ENCODE measurements at places on chromosomes 5 and 9.
A peak's percentile ranks its signal among the peaks of the same experiment; 100 is the strongest.

DNA sequence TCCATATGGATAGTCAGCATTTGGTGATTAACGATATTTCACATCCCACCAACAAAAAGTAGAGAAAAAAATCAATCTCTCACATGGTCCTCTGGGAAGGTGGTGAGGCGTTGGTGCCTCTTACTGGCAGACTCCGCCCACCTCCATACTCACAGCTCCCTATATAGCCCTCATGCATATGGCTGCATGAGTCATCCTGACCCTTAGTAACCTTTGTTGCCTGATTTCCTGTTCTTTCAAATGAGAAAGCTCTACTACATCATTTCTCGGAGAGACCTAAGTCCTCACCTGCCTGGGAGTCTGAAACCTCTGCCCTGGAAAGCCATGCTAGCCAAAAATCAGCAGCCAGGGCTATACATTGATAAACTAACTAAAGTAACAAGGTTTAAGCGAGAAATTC, 33.3 kb upstream of the ABCA1 start:
- peak; percentile 57 for DNase-seq

DNA sequence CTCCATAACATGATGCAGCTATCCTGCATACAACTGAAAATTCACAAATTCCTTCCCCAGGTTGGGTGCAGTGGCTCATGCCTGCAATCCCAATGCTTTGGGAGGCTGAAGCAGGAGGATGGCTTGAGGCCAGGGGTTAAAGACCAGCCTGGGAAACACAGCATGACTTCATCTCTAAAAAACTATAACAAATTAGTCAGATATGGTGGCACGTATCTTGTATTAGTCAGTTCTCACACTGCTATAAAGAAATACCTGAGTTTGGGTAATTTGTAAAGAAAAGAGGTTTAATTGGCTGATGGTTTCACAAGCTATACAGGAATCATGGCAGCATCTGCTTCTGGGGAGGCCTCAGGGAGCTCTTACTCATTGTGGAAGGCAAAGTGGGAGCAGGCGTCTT, 56.4 kb upstream of the DAPK1 start:
- DNase-seq, result no peak

DNA sequence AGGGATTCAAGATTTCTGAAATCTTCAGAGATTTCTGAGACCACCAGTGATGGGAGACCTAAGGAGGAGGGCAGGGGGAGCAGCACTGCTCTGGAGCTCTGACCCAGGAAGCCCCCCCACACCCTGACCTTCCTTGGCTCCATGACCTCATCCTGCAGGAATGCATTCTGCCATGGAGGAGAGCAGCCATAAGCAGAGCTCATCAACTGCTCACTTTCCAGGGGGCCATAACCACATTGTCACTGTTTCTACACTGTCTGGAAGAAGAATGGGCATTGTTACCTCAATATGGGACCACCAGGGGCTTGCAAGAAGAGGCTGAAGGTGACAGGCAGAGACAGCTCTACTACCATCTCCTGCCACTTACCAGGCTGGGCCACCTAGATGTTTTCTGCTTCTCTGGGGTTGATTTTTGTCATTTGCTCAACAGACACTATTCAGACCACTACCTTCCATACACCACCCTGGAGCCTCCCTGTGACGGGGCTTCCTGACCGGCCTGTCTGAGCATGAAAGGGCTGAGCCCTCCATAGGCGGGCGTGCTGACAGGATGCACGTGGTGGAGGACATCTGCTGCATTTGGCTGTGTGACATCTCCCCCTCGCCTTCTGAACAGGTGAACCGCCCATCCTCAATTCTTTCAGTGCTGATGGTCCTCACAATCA, 2.3 kb upstream of the TSC1 start:
- DNase-seq, result no peak

GRCh38 chr9:115164511-115164974, 46.6 kb upstream of the TNC start:
- no peak for DNase-seq

GRCh38 chr9:4139196-4139595, 160.7 kb downstream of the GLIS3 start:
- DNase-seq, result no peak

DNA sequence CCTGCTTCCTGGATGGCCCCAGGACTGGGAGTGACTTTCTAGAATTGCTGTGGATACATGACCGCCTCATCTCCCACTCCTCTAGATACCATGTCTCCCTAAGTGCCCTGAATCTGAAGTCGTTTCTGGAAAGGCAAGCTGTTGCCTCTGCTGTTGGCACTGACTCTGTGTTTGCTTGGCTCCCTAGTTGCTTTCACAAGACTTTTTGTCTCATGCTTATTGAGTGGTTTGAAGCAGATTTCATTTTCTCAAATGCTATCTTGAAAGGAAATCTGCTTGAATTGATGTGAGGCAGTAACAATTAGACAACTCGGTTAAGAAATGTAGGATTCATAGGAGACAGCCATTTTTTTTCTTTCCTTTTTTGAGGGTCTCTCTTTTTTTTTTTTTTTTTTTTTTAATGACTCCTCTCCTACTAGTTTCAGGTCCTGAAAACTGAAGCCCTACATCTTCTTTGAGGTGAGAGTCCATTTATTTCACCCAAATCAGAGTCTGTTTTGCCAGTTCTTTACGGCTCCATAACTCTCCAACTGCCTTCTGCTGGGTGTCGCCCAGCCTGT, 65.9 kb downstream of the PRDM6 start:
- DNase-seq, result no peak

DNA sequence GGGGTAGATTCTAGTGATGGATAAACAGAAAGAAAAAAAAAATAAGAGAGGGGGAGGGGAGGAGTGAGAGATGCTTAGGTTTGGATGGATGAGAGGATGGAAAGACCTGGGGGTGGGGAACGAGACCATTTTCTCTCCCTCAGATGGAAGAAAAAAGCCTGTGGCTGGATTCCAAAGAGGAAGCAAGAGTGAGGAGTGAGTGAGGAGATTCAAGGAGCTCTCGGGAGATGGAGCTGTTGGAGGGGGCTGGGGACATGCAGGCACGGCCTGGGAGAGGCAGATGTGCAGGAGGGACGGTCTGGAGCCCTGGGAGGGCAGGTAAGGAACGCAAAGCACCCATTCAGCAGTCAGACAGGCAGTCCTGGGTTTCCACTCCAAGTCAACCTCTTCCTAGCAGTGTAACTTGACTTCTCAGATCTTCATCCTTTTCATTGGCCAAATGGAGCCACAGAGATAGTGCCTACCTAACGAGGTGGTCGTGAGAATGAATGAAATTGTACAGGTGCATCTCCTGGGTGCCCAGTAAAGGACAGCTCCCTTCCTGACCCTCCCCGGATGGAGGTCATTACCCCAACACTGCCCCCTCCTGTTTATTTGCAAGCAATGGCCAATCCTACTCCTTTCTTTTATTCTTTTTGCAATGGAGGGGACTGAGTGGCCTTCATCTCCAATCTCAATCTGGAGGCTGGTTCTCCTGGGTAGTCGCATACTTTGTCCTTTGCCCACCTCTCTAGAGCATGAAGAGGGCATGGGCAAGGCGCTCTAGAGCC, 52.2 kb downstream of the PCDH1 start:
- no peak for DNase-seq

DNA sequence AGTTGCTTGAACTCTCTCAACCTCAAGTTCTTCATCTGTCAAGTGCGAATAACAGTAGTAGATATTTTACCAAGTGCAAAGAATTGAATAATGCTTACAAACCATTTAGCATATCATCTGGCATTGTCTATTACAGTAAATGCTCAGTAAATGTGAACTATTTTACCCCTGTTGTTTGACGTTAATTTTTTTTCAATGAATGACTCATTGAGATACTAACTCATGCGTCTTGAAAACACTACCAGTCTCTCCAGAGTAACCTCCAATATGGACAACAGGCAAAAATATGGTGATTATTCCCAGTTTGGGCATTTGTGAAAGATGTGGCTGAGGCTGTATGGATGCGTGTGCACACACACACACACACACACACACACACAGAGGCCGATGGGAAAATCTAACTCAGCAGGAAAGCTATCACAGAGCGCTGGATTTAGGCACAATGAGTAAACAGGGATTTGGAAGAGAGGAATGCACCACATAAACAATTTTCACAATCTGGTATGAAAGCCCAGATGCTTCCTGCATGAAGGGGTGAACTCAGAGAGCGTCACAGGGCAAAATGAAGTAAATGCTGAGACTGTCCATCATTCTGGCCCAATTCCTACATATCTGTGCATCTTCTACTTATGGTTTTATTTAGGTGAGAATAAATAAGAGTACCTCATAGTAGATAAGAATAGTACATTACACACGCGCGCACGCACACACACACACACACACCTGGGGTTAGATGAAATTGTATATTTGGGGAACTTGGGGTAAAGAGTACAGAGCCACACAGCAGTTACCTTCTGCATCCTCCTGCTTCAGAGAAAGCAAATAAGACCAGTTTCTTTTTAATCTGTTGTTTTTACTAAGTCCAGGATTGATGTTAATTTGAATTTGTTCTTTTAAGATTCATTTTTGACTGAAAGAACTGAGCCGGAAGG, 128.7 kb downstream of the PALM2AKAP2 start:
- no peak for DNase-seq

- DNase-seq, result no peak
Observed at GRCh38 chr5:140349244-140349643, 2.8 kb upstream of the HBEGF start.

DNA sequence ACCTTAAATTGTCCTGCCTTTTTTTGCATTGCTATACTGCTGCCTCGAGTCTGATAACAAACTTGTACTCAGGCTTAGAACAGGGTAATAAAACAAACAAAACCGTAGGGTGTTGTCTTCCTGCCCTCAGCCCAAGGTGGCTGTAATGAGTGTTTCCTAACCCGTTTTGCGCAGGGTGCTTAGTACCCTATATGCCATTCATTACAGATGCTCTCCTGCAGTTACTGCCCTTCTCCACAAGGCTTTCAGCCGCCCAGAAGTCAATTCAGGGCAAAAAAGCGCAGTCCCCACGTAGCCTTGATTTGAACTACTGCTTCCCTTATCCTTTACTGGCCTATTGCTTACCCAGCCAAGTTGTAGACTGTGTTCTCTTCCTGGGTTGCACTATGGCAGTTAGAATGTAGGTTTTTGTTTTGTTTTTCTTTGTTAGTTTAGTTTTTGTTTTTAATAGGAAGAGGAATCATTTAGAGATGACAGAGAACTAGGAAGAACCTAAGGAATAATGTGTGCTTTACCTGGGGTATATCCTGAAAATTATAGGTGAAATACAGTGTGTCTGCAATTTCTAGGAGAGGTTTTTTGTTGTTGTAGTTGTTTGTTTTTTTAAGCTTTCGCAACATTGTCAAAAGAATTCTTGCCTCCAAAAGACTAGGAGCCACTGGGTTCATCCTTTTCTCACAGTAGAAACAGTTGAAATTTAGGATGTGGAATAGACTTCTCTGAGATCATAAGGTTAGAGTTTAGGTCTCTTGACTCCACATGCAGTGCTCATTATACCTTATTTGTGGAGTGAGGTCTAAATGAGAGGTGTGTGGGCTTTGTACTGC, 1.3 kb downstream of the HMGXB3 start:
- peak; percentile 63 for DNase-seq

DNA sequence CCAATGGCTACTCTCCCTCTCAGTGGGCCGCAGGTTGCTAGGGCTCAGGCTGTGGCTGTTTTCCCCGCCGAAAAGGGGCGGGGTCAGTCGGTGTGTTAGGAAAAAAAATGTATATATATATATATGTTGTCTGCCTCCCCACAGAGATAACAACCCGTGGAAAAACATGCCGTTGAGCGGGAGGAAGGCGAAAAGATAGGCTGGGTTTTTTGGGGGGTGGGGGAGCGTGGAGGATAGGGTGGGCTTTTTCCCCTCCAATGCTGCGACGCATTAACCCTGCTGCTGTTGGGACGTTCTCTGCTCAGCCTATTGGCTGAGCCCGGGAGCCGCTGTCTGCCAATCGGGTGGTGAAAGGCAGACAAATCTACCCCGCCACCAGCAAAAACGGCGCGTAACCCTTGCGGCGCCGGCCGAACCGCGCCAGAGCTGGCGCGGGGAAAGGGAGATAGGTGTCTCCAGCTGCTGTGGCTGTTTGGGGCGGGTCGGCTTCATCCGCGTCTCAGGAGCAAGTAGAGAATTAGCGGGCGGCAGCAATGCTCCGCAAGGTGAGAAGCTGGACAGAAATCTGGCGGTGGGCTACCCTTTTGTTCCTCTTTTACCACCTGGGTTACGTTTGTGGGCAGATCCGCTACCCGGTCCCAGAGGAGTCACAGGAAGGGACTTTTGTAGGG, at the start of gene PCDHGC4:
Gene PCDHGC4, plus strand, starts transcription at position 390 of the 671 bp plus-strand sequence. Its CDS starts 144 bp downstream, at position 534.
- no peak for DNase-seq

DNA sequence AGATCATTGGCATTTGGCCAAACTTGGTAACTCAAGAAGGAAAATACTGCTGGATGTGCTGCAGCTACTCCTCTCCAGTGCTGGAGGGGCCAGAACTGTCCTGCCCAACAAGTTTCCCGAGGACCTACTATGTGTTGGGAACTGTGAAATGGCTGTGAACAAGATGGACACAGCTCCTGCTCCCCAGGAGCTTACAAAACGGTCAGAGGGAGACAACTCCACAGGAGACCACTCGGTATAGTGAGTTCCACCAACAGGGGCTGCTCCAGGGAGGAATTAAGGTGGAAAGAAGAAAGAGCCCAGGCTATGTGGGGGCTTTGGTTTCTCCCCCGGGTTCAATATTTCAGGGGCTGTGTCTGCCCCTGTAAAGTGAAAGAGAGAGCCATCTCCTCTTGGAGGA, 78.8 kb downstream of the GNA14 start:
- DNase-seq, result no peak

DNA sequence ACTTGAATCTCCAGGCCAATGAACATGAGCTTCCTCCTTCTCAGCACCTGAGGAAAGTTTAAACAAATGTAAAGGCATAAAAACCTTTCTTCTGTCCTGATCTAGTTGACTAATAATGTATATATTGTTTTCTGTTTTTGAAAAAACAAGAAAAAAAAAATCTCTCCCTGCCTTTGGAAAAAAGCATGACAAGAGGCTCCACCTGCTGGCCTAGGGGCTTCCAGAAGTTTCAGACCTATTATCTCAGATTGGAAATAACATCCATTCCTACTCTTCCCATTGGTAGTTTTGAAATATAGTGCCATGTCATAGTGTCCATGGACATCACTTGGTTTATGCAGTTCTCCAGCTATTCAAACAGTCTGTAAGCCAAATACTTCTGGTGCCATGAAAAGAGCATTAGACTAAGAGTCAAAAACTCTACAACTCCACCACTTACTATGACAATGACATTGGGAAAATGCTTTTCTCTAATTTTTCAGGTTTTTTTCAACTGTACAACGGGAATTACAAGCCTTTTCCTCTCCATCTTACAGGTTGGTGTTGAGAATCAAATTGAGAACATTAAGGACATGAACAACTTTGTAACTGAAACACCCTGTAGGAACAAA, 409.6 kb upstream of the MPDZ start:
- DNase-seq, result no peak

GRCh38 chr5:14521748-14522147, 59.8 kb upstream of the OTULINL start:
- no peak for DNase-seq

DNA sequence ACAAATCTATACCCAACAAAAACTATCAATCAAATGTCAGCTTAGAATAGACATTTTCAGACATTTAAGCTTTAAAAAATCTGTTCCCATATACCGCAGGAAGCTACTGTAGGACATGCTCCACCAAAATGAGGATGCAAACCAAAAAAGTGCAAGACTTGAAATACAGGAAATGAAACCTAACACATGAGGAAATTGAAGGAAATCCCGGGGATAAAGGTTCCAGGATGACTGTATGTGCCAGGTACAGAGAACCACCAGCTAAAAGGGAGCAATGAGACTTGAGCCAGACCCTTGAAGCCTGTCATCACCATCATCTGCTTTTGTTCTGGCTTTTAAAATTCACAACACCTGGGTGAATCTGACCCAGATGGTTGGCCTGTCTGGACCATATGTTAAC, 21.4 kb downstream of the DIAPH1 start:
- DNase-seq, result no peak

Measured in naive thymus-derived CD4-positive, alpha-beta T cell (primary cell).